M059J (cell line): ENCODE measurements at places on chromosomes 11 and 22.
A peak's percentile ranks its signal among the peaks of the same experiment; 100 is the strongest.

- peak; percentile 74 for DNase-seq
Observed at GRCh38 chr11:111815489-111815888, 49.3 kb upstream of the PPP2R1B start.

DNA sequence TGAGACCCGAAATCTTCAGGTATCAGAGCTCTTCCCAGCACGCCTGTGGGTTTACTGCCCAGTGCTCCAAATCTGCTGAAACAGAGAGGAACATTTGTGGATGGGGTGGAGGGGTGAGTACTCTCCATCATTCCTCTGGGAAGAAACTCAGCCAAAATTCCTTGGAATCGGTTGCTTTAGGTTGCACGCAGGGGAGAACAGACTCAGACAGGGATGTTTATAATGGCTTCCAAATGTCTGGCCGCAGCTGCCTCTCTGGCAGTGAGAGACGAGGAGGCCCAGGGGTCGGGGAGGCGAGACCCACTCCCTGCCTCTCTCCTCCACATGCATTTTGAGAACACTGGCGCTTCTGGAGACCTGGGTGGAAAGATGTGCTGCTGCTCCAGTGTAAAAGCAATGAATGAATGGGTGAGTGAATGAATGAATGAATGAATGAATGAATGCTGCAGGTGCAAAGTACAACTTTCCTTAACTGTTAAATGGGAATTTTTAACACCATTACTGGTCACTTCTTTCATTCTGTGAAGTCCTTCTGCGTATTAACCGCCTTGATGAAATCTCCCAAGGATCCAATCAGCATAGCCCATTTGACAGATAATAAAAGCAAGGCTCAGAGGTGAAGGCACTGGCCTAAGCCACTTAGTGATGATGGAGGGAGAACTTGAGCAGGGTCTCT is 437.4 kb downstream of the MIAT start:
- no peak for DNase-seq

GRCh38 chr11:94151903-94152677 is 23.4 kb downstream of the PANX1 start:
- peak; percentile 92 for DNase-seq

DNA sequence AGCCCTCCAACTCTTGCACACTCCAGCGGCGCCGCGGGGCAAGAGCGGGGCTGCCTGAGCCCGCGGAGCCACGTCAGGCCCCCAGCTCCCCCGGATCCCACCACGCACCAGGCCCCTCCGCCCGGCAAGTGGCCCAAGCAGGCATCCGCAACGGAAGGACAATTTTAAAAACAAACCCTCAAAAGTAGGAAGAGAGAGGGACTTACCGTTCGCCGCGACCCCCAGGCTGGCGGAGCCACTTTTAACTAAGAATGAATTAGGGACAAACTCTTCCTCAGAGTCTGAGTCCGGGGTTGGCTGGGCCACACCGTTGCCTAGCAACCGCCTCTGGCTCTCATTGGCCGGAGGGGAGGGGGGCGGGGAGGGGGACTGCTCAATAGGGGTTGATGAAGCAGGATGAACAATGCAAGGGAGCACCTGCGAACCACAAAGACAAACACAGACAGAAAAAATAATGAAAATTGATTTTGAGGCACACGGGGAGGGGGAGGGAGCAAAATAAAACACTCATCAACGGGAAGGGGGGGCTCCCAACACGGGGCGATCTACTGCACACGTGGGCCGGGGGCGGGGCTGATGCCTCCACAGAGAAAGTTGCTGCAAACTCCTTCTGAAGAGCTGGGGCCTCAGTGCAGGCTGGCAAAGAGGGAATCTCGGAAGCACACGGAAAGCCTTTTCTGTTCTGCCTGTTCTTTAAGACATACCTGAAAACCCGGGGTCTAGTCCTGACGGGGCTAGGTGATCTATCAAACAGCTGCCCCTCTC is 387.5 kb upstream of the NARS2 start:
- no peak for DNase-seq

DNA sequence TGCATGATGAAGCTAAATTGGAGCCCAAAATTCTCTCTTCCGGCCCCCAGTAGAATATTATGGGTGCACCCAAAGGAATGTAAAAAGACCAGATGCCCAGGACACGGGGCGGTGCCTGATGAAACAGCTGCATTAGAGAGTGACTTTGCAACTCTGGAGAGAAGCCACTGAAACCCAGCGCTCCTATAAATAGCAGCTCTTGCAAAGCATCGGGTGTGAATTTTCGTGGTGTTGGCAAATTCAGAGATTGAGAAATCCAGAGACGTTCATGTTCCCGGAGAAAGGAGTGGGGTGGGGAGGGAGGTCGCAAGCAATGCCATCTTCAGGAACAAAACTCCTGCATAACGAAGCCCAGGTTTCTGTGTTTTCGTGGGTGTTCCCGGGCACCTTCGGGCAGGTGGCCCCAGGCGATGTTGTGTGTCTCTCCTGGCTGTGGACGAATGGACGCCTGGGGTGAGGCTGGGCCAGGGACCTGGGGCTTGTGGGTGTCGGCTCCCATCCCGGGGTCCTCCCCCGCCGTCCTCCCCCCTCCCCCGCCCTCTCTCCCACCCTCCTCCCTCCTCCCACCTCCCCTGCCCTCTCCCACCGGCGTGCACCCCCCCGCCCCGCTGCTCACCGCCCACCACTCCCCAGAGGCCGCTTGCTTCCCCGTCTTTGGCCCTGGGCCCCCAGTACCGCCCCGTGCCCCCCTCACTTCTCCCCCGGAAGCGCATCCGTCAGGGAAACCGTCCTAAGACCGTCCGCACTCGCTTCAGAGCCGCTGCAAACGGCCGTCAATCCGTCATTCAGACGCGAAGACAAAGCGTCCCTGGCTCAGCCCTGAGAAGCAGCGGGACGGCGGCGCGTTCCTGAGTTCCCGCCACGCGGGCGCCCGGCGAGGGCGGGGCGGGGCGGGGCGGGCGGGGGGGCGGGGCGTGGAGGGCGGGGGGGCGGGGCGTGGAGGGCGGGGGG is 26.7 kb upstream of the TOLLIP start:
- peak; percentile 33 for DNase-seq

DNA sequence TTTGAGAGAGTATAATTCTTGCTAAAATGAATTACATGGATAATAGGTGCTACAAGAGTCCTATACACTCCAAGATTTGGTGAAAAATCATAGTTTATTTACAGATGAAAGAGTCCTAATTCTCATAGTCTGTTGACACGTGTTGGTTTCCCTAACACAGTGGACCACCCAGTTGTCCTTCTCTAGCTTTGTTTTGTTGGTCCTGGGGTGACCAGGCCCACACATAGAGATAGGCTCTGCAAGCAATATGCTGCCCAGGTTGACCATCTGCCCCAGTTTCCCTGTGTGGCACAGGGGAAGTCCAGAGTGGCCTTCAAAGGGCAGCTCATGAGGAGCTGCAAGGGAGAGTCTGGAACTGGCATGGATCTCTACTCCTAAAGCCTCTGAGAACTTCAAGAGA is 184.9 kb downstream of the MAML2 start:
- no peak for DNase-seq

DNA sequence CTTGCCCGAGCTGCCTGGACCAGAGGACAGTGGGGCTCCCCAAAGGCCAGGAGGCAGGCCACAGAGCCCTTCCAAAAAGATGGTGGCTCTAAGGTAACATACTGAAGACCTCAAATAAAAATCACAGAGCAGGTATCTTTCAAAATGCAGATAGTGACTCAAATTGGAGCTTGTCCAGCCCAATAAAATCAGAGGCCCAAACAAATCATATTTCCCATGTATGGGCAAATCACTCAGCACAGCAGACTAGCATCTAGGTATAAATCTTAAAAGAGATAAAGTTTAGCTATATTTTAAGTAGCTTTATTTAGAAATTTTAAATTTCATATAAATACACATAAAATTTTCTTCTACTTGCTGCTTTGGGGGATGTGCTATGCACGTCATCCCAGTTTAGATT is 3.3 kb downstream of the TESMIN start:
- DNase-seq: no peak

GRCh38 chr11:8036002-8036802 is 44.8 kb upstream of the TUB start:
- no peak for DNase-seq

GRCh38 chr22:49721211-49721763 is 106.4 kb downstream of the BRD1 start:
- no peak for DNase-seq

- no peak for DNase-seq
Observed at GRCh38 chr11:117204283-117205080, 5.3 kb downstream of the TAGLN start.

DNA sequence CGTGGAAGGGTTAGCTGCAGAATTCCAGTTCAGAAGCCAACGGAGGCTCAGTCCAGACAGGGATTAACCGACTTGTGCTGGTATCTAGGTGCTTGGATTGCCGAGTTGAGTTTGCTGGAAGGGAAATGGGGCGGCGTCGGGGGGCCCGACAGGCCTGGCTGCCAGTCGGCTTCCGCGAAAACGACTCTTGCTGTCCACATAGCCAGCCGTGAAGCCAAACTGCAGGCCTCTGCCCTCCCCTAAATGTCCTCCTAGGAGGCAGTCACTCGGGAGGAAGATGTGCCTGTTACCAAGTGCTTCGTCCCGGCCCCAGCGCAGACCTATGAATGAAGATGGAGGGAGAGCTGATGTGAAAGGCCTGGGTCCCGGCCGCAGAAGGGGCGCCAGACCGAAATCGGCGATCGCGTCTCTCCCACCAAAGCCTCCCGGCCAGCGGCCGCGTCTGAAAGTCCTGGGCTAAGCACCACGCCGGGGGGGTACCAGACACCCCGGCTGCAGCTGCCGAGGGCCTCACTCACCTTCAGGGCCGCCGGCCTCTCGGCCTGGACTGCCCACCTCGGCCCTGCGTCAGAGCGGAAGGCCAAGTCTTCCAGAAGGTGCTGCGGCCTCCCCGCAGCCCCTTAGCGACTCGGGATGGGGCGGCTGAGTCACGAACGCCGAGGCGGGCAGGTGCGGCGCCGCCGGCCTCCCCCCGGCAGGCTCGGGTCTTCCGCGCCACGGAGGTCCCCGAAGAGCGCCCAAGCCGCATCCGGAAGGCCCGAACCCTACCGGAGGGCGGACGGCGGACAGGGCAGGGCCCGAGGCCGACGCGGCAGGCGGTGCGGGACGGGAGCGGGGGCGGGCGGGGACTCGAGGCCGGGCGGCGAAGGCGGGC is 7.5 kb downstream of the DPAGT1 start:
- peak; percentile 47 for DNase-seq

GRCh38 chr11:34204396-34205279 is 99.2 kb downstream of the NAT10 start:
- DNase-seq: peak; percentile 92

DNA sequence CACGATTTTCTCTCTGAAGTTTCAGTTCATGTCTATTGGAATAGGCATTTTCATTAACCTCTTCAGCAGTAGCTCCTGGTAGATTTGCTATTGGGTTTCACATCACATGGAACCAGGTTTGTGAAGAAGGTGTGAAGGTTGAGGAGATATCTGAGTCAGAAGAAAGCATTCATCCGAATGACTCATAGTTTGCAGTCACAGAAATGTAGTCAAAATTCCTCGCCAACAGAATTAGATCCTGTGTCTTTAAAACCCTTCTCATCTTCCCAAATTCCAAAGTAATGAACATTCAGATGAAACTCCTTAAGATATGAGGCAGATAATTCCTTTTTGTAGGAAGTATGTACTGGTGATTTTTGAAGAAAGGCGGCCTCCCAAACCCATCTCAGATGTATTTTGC is 125.0 kb upstream of the LARGE1 start:
- peak; percentile 0 for DNase-seq

DNA sequence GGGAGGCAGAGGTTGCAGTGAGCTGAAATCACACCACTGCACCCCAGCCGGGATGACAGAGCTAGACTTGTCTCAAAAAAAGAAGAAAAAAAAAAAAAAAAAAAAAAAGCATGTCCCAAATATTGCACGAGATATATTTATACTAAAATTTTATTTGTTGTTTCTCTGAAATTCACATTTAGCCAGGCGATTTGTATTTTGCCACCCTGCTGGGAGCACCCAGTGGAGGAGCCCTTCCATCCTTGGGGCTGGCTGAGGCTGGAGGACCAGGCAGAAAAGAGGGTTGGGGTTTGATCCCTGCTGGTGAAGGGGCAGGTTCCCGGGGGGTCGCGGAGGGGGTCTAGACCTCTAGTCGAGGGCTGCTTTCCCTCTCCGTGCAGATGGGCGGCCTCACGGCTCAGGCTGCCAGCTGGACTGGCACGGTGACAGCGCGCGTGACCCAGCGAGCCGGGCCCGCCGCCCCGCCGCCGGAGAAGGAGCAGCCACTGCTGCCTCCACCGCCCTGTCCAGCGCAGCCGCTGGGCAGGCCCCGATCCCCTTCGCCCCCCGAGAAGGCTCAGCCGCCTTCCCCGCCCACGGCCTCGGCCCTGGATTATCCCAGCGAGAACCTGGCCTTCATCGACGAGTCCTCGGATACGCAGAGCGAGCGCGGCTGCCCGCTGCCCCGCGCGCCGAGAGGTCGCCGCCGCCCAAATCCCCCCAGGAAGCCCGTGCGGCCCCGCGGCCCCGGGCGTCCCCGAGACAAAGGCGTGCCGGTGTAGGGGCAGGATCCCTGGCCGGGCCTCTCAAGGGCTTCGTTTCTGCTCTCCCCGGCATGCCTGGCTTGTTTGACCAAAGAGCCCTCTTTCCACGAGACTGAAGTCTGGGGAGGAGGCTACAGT is 952 bp upstream of the CATSPERZ start:
- peak; percentile 25 for DNase-seq

DNA sequence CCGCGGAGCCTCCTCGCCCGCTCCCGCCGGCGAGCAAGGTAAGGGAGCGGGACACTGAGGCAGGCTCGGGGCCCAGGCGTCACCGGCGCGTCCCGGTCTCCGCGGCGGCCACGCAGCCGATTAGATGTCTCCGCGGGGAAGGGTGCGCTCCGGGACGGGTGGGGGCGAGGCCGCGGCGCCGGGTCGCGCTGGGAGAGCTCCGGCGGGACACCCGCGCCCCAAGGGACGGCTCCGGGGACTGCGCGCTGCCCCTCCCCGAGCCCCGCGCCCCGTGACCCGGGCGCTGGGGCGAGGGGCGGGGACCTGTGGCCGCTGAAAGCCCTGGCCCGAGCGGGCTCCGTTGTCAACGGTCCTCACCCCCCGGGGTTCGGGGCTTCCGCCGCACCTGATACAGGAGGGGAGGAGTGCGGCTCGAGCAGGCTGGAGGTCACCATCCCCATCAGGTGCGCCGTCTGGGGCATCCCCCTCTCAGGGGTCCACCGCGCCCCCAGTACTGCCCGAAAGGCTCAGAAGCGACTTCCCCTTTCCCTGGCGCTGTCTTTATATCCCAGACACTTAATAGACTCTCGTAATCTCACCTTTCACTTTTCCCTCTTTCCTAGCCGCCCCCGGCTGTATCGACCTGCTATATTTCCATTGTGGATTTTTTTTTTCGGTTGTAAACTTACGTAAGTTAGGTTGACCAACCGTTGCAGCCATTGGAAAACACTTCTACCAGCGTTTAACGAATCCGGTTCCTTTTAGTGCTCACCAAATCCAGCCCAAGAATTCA is 573 bp downstream of the PPFIA1 start:
- DNase-seq: peak; percentile 47

DNA sequence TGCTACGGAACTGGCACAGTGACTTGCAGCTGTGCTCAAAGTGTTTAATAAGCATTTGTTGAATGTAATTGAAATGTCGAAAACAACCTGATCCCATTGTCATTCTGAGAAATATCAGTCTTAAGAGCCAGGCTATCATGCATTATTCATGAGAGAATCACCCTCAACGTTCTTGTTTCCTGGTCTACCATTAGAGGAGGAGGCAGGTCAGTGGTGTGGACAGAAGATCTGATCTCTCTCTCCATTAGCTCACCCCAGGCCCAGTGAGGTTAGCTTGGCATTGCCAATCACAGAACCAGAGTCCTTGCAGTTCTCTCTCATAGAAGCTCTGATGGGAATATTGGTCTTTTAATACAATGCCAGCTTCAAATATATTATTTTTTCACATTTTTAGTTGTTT is 121.1 kb upstream of the SPON1 start:
- DNase-seq: no peak

GRCh38 chr11:85647604-85648299 is at the start of gene TMEM126A:
TMEM126A (plus strand) TSS chr11:85647967; CDS start chr11:85650256, 2,289 bp downstream.
- peak; percentile 86 for DNase-seq

- DNase-seq: no peak
Observed at GRCh38 chr22:21818487-21819182, 48.8 kb downstream of the MAPK1 start.
